Right atrium auricular region (tissue), 2 donors: ENCODE measurements at places on chromosomes 5 and 9. TPM values are rescaled to one million over a fixed set of nuclear protein-coding genes. Genes with fewer than 3 reads are reported as not detected.
A peak's percentile ranks its signal among the peaks of the same experiment; 100 is the strongest.

DNA sequence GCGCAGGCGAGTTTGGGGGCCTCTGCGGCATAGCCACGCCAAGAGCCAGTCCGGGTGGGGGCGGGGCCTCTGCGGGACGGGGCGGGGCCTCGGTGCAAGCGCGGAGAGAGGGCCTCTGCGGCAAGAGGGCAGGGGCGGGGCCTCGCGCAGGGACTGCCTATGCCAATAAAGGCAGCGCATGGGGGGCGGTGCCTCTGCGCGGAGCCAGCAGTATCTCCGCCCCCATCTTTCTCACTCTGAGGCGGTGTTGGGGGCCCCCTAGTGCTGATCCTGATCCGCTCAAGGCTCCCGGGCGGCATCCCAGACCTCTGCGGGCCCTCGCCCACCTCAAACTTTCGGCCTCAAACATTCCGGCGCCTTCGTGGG, 9.2 kb upstream of the GPRIN1 start:
- no peak for DNase-seq
- H3K27me3 ChIP-seq = peaks cover 17% of the 10 kb centered on the region
- H3K4me3 ChIP-seq = no peak overlapping the region

- H3K4me3 ChIP-seq = no peak overlapping the region
- H3K36me3 ChIP-seq = no peaks in the 10 kb centered on the region
- peak overlapping the region; percentile 79 for H3K27ac ChIP-seq
- DNase-seq = peak; percentile 72
Measured at GRCh38 chr5:10595672-10596309, 31.9 kb downstream of the ANKRD33B start.

DNA sequence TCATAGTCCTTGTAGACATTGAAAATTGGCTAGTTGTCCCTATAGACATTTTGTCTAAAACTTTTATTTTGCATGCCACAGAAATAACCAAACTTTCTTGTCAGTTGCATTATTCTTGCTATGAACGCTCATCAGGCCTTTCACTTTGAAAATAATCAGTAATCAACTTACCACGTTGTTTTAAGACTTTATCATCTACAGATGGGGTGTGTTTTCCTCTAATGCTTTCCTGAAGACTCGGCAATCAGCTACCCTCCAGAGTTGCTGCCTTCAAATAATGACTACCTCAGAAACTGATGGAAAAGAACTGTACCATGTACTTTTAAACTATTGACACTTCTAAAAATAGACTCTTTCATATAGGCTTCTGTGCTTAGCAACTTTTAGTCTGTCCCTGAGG, 33.5 kb upstream of the HSPB3 start:
- no peak for DNase-seq
- H3K27me3 ChIP-seq = no peaks in the 10 kb centered on the region

Gene AQP7
- total RNA-seq = 58.4 TPM

Gene PTCD2
- total RNA-seq = 5.1 TPM

Gene NSUN2
- total RNA-seq = 21.4 TPM

- no peaks in the 10 kb centered on the region for H3K27me3 ChIP-seq
- no peak for DNase-seq
- no peaks in the 10 kb centered on the region for H3K36me3 ChIP-seq
- H3K4me1 ChIP-seq = no peaks in the 10 kb centered on the region
Measured at GRCh38 chr5:56148453-56148971, 84.6 kb downstream of the ANKRD55 start.

- no peaks in the 10 kb centered on the region for H3K27me3 ChIP-seq
- H3K4me1 ChIP-seq = no peaks in the 10 kb centered on the region
- no peak overlapping the region for H3K4me3 ChIP-seq
- no peak overlapping the region for H3K27ac ChIP-seq
Measured at GRCh38 chr5:66223637-66224036, 79.5 kb downstream of the SREK1 start.

Gene RNF130
- total RNA-seq = 42.9 TPM

- no peak overlapping the region for H3K4me3 ChIP-seq
- peaks cover 53% of the 10 kb centered on the region for H3K36me3 ChIP-seq
- H3K4me1 ChIP-seq = no peaks in the 10 kb centered on the region
- H3K27ac ChIP-seq = no peak overlapping the region
- H3K27me3 ChIP-seq = no peaks in the 10 kb centered on the region
Measured at GRCh38 chr9:137759117-137759516, 118.5 kb upstream of the CACNA1B start.

Gene CERCAM
- 13.3 TPM for total RNA-seq

DNA sequence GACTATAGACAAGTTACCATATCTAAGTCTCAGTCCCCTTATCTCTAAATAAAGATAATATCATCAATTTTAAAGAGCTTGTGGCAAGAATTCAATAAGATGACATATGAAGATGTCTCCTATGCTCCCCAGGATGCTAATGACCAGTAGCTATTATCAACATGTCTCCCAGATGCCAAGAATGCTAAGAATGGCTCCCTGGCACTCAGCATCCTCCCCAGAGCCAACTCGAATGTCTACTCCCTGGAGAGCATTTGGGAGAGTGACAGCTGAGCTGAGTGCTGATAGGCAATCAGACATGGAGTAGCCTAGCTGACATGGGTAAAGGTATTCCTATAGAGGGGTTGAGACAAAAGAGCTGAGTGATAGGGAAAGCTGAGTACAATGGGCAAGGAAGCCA, 15.9 kb downstream of the P4HA2 start:
- DNase-seq = no peak
- peaks cover 57% of the 10 kb centered on the region for H3K36me3 ChIP-seq
- no peak overlapping the region for H3K4me3 ChIP-seq
- no peaks in the 10 kb centered on the region for H3K27me3 ChIP-seq

Gene DEPDC1B
- not detected for total RNA-seq

GRCh38 chr9:133445293-133445969, 14.3 kb upstream of the CACFD1 start:
- DNase-seq = no peak
- H3K36me3 ChIP-seq = no peaks in the 10 kb centered on the region
- no peaks in the 10 kb centered on the region for H3K27me3 ChIP-seq
- H3K4me1 ChIP-seq = no peaks in the 10 kb centered on the region
- no peak overlapping the region for H3K27ac ChIP-seq
- no peak overlapping the region for H3K4me3 ChIP-seq

GRCh38 chr5:146203872-146204192, 427 bp downstream of the RBM27 start:
- H3K27ac ChIP-seq = peak overlapping the region; percentile 93
- H3K4me1 ChIP-seq = peaks cover 33% of the 10 kb centered on the region
- H3K27me3 ChIP-seq = no peaks in the 10 kb centered on the region
- H3K4me3 ChIP-seq = peak overlapping the region; percentile 92
- H3K36me3 ChIP-seq = no peaks in the 10 kb centered on the region

DNA sequence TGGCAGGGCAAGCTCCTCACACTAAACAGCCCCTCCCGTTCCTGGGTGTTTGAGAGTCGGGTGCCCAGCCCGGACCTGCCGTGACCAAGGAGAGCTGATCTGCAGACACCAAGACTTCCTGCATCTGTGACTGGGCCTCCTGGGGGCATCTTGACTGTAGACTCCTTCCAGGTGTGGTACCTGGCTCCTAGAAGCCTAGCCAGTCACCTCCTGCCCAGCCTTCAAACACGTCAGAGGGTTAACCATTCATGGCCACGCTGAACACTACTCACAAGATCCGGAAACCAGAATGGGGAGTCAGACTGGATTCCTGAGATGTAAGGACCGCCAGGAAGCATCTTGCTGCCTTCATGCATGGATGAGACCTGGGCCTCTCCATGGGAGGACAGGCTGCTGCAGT, 3.7 kb upstream of the LCN2 start:
- H3K27me3 ChIP-seq = no peaks in the 10 kb centered on the region
- H3K27ac ChIP-seq = no peak overlapping the region
- DNase-seq = no peak
- H3K4me1 ChIP-seq = no peaks in the 10 kb centered on the region

Gene NRARP
- total RNA-seq = 13.3 TPM

Gene TRPM6
- 0.83 TPM for total RNA-seq

DNA sequence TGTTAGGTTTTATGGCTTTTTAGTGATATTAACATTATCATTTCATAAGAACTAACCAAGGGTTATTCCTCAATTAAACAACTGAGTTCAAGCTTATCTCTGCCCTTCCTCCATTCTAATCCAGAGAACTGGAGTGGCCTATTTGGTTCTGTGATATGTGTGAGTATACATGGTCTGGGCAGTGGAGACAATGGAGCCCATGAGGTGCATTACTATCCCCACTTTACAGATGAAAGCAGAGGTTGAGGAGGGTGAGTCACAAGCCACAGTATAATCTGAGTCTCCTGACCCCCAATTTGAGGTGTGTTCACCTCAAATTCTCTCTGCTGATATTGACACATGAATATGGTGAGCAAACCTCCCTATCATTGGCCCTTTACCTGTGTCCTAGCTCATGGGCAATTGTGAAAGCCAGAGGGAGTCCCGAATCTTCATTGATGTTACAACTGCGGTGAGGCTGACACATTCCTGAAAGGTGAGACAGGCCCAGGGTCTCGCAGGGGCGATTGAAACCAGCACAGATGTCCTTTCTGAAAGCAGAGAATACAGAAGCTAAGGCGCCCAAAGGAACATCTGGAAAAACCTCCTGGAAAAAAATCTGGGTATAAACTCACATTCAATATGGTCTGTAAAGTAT, 217.2 kb downstream of the TARS1 start:
- H3K4me1 ChIP-seq = no peaks in the 10 kb centered on the region
- H3K27ac ChIP-seq = no peak overlapping the region
- no peak overlapping the region for H3K4me3 ChIP-seq
- no peaks in the 10 kb centered on the region for H3K27me3 ChIP-seq
- no peak for DNase-seq
- no peaks in the 10 kb centered on the region for H3K36me3 ChIP-seq

Gene NAIP
- total RNA-seq = 6.9 TPM

Gene NRG2
- total RNA-seq = 1.8 TPM

Gene PCDHGA11
- 4.5 TPM for total RNA-seq

- H3K27me3 ChIP-seq = no peaks in the 10 kb centered on the region
- DNase-seq = no peak
- no peak overlapping the region for H3K4me3 ChIP-seq
- H3K4me1 ChIP-seq = peaks cover 8% of the 10 kb centered on the region
Measured at GRCh38 chr5:157308836-157309465, 43.0 kb downstream of the CYFIP2 start.

- H3K36me3 ChIP-seq = no peaks in the 10 kb centered on the region
- H3K4me1 ChIP-seq = no peaks in the 10 kb centered on the region
- H3K4me3 ChIP-seq = no peak overlapping the region
- H3K27me3 ChIP-seq = no peaks in the 10 kb centered on the region
- H3K27ac ChIP-seq = no peak overlapping the region
Measured at GRCh38 chr5:82804155-82804690, 273.0 kb downstream of the TMEM167A start.

- peaks cover 53% of the 10 kb centered on the region for H3K4me1 ChIP-seq
- H3K27ac ChIP-seq = peak within 1 kb of the TSS; percentile 92
- DNase-seq = peak; percentile 86
- no peaks in the 10 kb centered on the region for H3K36me3 ChIP-seq
- H3K4me3 ChIP-seq = peak within 1 kb of the TSS; percentile 80
- H3K27me3 ChIP-seq = no peaks in the 10 kb centered on the region
Measured at GRCh38 chr5:150778517-150779396, at the start of gene SMIM3. Gene SMIM3, plus strand, starts transcription at chr5:150778757. Its CDS starts 16,684 bp downstream, at chr5:150795441.

DNA sequence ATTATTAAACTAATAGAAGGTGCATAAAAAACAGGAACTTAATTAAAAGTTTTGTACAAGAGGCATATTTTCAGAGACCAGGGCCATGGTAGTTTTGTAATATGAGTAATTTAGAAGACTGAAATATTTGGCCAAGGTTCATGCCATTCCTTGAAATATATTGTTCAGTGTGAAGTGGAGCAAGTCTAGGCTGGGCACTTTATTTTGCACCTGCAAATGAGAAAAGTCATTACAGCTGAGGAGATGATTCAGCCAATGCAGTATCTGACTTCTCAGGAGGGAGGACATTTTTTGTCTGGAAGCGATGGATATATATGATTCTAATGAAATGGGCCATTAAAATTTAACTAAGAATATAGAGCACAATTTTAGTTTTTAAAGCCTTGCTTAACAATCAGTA, 754.0 kb upstream of the ADAMTS16 start:
- no peak overlapping the region for H3K27ac ChIP-seq
- no peaks in the 10 kb centered on the region for H3K4me1 ChIP-seq
- no peak for DNase-seq
- H3K27me3 ChIP-seq = no peaks in the 10 kb centered on the region

DNA sequence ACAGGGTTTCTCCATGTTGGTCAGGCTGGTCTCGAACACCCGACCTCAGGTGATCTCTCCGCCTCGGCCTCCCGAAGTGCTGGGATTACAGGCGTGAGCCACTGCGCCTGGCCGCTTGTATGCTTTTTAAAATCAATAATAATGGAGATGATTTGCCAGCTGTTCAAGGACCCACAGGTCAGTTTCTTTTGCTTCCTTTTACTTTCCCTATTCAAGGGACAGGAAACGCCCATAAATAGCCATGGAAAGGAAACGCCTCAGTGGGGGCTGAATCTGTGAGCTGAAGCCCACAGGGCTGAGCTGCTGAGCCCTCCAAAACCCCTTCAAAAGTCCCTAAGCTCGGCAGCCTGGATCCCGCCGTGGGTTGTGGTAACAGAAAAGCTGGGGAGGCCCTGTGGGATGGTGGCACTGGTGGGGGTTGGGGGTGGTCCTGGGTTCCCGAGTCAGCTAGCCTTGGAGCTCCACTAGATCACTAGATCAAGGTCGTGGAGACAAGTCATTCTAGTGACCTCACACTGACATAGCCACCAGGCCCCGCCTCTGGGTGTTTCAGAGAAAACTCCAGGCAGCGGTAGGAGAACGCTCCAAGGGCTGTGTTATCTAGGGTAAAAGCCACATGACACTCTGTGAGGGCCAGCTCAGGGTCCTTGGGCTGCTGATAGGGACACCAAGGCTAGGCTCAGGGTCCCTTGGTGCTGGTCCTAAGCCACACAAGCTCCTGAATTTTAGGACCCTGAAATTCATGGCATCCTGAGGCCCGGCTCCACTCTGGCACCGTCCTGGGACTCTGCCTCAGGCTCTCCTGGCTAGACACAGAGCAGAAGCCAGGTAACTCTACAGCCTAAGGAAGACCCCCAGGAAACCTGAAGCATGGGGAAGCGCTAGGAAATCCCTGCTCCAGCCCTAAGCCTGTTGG, 18.0 kb upstream of the DUSP1 start:
- peaks cover 34% of the 10 kb centered on the region for H3K4me1 ChIP-seq
- no peaks in the 10 kb centered on the region for H3K27me3 ChIP-seq
- no peaks in the 10 kb centered on the region for H3K36me3 ChIP-seq
- H3K27ac ChIP-seq = peak overlapping the region; percentile 52
- no peak overlapping the region for H3K4me3 ChIP-seq

GRCh38 chr9:95302479-95302878, 15.0 kb downstream of the FANCC start:
- no peak overlapping the region for H3K4me3 ChIP-seq
- H3K4me1 ChIP-seq = no peaks in the 10 kb centered on the region
- no peaks in the 10 kb centered on the region for H3K36me3 ChIP-seq
- no peaks in the 10 kb centered on the region for H3K27me3 ChIP-seq
- no peak for DNase-seq
- no peak overlapping the region for H3K27ac ChIP-seq

- no peaks in the 10 kb centered on the region for H3K27me3 ChIP-seq
- H3K4me1 ChIP-seq = no peaks in the 10 kb centered on the region
- DNase-seq = no peak
- H3K36me3 ChIP-seq = no peaks in the 10 kb centered on the region
- no peak overlapping the region for H3K27ac ChIP-seq
Measured at GRCh38 chr5:110727025-110727314, 499 bp upstream of the TMEM232 start.
